ENCODE measurements at places on chromosomes 11 and 22.

- no peak for DNase-seq
These were observed 84.8 kb upstream of the PAX6 start for GRCh38 chr11:31895926-31896325.

DNA sequence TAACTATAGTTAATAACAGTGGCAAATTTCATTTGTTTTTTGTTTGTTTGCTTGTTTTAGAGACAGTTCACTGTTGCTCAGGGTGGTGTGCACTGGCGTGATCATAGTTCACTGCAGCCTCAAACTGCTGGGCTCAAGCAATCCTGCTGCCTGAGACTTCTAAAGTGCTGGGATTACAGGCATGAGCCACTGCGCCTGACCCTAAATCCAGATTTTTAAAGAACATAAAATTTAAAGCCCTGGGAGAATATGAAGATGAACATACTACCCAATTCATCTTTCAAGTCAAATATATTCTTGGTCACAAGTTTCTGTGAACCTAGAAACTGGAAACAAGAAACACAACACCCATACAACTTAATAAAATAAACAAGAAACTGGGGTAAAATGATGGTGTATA, 28.1 kb downstream of the RRAS2 start:
- DNase-seq = no peak

DNA sequence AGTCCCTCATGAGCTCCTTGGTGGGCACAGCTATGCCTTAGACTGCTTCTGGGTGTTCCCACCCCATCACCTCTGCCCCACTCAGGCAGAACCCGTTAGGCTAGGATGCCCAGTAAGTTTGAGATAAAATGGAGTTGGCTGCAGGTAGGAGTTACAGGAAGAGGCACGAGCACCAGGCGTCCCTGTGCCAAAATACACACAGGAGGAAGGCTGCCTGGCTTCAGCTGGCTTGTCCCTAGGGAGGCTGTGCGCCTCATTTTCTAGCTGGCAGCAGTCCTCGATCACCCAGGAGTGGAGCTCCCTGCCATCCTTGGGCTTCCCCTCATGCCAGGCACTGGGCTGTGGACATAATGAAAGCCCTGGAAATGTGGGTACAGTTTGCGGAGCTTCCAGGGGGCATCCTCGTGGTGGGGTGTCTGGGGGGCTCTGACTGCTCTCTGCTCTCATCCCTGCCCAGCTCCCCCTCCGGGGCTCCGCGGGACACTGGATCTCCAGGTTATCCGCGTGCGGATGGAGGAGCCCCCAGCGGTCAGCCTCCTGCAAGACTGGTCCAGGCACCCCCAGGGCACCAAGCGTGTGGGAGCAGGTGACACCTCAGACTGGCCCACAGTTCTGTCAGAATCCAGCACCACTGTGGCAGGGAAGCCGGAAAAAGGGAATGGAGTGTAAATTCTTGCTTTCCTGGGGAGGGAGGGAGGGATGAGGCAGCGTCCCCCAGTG, 12.3 kb upstream of the MARK2 start:
- no peak for DNase-seq

DNA sequence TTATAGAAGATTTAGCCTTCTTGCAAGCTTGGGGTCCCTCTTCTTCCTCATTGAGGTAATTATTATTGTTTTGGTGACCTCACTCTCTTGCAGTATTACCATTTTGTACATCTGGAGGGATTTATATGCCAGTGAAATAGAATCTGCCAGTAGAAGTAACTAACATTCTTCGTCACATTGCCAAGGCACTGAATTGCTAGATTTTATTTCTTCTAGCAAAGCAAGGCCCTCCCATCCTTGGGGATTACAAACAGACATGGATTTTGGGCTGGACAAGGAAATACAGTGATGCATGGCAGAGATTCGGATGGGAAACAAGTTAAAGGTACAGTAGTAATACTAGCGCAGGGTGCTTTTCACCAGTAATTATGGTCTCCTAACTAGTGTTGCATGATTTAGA, 7.8 kb downstream of the ADAMTS15 start:
- no peak for DNase-seq

- DNase-seq = no peak
These were observed 183.5 kb upstream of the SNX19 start for GRCh38 chr11:131099746-131100145.

DNA sequence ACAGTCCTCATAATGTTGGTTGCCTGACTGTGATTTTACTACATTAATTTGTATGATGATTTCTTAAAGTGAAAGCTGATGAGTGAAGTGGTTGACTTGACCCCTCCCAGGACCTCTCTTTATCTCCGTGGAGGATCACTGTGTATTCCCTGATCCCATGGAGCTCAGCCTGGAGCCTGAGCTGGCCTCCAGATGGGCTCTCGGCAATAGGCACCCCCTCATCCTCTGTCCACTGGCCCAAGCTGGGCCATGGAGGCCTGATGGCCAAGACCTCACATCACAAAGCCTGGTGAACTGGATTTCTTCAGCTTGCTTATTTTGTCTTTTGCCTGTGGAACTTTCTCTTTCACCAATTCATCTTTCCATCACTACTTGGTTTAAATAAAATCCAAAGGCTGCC, 75.2 kb downstream of the WNT11 start:
- DNase-seq = no peak

GRCh38 chr11:83087035-83087434, 15.3 kb upstream of the RAB30 start:
- no peak for DNase-seq

DNA sequence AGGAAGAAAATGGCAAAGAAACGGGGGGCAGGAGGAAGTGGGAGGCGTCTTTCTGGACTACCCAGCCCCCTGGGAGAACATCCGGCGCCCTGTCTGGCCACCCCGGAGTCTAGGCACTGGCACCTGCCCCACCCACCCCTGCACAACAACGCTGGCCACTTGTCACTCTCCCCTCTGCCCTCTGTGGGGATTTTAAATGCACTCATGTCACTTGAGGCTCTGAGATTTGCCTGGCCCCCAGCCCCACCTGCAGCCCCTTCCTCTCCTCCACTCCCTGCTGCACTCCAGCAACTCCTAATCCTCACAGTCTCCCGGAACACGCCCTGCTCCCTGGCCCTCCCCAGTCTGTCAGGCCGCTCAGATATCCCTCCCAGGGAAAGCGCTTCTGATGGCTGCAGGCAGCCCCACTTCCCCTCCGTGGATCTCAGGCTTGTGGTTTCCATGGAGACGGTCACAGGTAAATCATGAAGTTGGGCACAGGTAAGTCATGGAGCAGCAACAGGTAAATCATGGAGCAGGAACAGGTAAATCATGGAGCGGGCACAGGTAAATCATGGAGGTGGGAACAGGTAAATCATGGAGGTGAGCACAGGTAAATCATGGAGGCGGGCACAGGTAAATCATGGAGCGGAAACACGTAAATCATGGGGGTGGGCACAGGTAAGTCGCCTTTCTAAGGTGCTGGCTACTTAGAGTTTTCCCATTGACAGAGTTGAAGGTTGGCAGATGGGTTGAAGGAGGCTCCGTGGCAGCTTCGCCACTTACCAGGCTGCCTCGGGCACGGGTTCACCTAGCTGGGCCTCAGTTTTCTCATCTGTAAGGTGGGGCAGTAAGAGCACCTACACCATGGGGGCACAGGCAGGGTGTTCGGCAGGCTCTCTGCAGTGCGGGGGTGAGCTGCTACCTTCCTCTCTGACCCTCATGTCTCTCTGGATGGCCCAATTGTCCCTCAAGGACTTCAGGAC, 79.0 kb upstream of the SHISAL1 start:
- DNase-seq = no peak

DNA sequence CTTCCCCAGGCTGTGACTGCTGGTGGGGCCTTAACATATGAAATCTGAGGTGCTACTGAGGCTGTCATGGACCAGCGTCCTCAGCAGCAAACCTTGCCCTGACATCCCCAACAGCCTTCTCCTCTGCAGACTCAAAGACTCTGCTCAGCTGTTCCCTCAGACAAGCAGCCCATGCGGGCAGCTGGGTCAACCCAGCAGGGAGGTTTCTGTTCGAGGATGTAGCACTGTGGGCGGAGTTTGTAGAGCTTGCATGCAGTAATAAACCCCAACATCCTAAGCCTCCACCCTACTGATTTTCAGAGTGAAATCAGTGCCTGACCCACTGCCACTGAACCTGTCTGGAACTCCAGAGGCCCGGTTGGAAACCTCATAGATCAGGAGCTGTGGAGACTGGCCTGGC, 88.8 kb upstream of the XKR3 start:
- no peak for DNase-seq

DNA sequence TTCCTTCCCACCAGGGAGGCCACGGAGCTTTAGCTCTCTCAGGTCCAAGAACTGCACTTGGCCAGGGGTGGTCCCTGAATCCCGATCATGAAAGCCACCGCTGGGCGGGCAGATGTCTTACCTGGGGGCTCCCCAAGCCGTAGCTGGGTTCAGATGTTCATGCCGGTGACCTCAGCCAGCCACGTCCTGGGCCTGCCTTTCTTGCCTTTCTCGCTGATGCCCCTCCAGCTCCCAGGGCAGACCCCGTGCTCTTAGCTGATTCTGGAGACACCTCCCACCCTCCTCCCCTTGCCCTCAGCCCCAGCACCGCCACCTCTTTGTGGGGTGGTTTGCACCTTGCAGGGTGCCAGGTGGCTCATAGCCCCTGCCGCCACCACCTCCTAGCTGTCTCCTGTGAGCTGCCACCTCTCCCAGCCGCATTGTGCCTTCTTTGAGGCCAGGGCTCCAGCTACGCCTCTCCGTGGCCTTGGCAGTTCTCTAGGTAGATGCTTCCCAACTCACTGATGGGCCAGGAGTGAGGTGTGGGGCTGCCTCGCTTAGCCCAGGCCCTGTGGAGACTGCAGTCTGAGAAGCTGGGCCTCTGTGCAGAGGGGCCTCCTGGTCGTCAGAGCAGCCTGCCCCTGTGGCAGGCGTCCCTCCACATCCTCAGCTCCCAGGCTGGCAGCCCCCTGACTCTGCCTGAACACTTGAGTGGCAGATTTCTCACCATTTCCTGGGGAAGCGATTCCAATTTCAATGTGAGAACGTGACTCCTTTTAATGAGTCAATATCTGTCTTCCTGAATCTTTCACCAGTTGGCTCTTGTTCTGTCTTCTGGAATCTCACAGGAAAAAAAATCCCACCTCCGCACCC, 97.6 kb upstream of the B3GAT1 start:
- no peak for DNase-seq

DNA sequence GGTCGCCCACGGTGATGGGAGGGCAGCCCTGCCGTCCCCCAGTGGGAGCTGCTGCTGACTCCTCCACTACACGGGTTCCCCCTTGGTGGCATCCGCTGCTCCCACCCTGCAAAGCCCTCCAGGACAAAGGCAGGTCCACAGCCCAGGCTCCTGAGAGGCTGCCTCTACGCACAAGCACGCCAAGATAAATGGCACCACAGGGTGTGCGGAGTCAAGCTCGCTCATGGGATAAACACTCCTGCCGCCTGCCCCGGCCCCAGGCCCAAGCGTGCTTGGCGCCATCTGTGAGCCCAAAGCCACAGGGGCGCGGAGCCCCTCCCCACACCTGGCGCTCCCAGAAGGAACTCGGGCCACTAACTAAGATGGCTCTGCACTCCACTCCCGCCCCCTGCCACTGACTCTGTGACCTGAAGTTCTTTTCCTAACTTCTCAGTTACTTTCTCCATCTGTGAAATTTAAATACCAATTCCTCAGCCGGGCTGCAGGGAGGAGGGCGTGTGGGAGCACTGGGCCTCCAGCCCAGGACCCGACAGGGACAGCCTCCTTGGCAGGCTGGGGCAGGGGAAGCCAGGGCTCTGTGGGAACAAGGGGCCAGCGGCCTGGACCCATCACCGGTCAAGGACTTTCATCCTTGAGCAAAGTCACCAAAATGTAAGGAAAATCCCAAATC, 14.9 kb downstream of the EHD1 start:
- no peak for DNase-seq

DNA sequence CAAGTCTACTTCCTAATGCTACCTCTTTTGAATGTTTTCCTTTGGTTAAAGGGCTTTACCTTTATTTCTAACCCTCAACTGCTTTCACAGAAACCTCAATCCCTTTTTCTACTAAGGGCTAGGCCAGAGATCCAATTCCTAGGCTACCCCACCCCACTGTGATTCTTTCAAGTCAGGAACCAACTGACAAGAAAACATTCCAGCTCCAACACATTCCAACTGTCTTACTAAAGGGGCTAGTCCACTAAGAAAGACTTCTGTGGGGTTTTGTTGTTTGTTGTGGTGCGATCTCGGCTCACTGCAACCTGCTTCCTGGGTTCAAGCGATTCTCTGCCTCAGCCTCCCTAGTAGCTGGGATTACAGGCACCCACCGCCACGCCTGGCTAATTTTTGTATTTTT, 151.3 kb downstream of the APOL5 start:
- DNase-seq = no peak

DNA sequence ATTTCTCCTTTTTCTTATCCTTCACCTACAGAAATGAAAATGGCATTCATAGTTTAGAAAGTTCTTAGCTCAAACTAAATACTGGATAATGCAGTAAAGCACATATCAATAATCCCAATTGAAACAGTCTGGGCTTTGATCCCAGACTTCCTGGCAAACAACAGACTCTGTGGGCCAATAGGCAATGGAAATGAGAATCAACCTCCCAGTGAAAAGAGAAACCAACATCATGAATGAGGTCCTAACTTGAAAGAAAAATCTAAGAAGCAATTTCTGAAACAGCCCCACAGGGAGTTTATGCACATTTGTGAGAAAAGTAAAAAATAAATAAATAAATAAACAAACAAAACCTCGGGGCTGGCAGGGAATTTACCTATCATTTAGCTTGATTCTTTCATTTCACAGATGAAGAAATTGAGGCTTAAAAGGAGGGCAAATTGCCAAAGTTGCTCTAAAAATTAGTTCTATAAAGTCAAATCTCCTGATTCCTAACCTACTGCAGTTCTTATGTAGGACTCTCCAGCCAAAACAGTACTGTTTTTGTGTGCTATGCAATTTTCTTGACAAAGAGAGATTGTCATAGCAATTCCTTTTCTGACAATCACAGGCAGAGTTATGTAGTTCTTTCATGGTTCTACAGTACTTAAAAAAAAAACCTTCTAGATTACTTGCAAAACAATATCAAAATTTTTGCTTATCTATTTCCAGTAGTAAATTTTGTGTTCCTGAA, 265.8 kb downstream of the GRM5 start:
- DNase-seq = no peak

GRCh38 chr11:72702096-72702495, 27.9 kb upstream of the PDE2A start:
- DNase-seq = no peak

- DNase-seq = no peak
These were observed 35.6 kb downstream of the ELFN2 start for GRCh38 chr22:37391702-37392101.

- no peak for DNase-seq
These were observed at the start of gene PANX2 for GRCh38 chr22:50170453-50171318. PANX2 (plus strand) TSS chr22:50170731; CDS start chr22:50170731, 0 bp downstream.

DNA sequence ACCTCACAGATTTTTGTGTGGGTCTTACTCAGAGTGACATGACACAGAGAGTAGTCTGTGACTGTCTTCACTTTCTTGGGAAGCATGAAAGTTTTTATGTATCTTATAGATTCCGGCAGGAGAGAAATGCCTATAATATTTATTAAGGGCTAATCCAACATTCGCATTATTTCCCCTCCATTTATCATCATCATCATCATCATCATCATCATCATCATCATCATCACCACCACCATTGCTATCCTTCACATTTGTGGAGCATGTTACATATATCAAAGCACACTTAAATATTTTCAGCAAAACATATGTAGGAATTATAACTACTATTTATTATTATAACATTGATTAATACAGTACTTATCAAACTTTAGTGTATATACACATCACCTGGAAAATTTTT, 66.2 kb downstream of the GAS2 start:
- DNase-seq = no peak

All from fibroblast of skin of left quadriceps (primary cell).